Endothelial cell of coronary artery (primary cell): ENCODE measurements at places on chromosomes 16 and 17. TPM values are rescaled to one million over a fixed set of nuclear protein-coding genes. Genes with fewer than 3 reads are reported as not detected.

Gene TMEM220
- 0.85 and 1.8 TPM in 2 replicates for total RNA-seq

Gene KRTAP4-3
- not detected in 2 replicates for total RNA-seq

Gene KRT39
- total RNA-seq, result not detected in 2 replicates

Gene NBR1
- 83.3 and 89.7 TPM in 2 replicates for total RNA-seq

Gene NUDT7
- 4.0 TPM in 2 replicates for total RNA-seq

Gene TP53TG3
- not detected in 2 replicates for total RNA-seq

Gene PIMREG
- 8.8 and 20.2 TPM in 2 replicates for total RNA-seq

Gene LGALS9B
- total RNA-seq, result not detected in 2 replicates

Gene FBXO39
- 0.56 and 1.3 TPM in 2 replicates for total RNA-seq

Gene SLC35G6
- not detected in 2 replicates for total RNA-seq

Gene TM4SF5
- total RNA-seq, result not detected in 2 replicates

Gene C17orf78
- total RNA-seq, result not detected in 2 replicates

Gene NOS2
- under 0.01 TPM in 1 of 2 replicates, not detected in the other for total RNA-seq

Gene GFAP
- 0.38 and 0.54 TPM in 2 replicates for total RNA-seq

Gene KPNA2
- 87.3 and 147 TPM in 2 replicates for total RNA-seq

Gene CHD9NB
- total RNA-seq, result 1.1 and 1.8 TPM in 2 replicates
